ENCODE measurements at places on chromosomes 5 and 9.
A peak's percentile ranks its signal among the peaks of the same experiment; 100 is the strongest.

DNA sequence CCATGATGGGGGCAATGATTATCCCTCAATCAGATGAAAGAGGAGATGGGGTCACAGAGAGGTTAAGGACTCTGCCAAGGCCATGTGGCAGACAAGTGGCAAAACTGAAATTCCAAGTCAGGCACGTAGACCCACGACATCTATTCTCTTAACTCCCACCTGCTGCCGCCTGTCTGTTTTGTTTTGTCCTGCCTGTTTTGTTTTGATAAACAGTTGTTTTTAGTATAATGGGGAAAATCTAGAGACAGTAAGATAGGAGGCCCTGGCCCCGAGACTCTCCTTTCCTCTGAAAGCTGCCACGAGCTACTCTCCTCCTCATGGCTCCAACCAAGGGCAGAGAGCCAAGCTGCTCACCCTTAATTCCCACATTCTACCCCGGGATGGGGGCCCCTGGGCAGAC is 4.9 kb downstream of the FSTL4 start:
- DNase-seq: no peak

DNA sequence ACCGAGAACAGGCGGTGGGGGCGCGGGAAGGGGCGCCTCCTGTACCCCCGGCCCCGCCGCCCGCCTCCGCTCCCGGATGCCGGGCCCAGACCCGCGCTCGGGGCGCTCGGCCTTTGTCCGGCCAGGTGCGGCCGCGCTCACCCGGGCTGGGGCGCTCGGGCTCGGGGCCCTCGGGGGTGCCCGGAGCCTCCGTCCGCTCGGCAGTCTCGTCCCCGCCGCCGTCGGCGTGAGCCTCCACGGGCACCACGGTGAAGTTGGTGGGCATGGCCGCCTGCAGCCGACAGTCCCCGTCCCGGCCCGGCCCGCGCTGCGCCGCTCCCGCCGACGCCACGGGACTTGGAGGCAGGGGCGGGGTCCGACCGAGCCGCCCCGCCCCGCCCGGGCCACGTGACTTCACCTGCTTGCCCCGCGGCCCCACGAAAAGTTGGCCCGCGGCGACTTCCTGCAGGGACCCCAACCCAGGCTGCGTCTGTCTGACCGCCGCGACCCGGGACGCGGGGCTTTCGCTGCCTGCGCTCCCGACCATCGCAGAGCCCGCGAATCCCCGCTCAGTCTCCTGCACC is at the start of gene SLC12A7:
SLC12A7 (minus strand) TSS at position 337 of the 563 bp plus-strand sequence; CDS start at position 265, 72 bp downstream.
- DNase-seq: peak; percentile 69

DNA sequence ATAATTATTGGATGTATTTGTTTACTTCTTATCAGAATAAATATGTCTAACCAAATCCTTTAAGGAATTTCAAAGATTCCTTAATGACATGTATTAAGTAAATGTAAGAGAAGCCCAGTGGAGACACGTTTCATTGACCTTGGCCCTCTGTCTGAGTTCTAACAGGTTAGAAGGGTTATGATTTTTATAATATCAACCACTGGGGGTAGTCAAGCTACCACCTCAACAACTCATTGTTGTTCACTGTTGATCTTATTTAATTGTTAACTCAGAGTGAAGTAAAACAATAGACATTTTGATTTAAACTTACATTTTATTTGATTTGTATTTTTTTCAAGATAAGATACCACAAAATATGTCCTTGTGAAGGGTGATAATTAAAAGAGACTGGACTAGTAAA is 499.2 kb upstream of the COX7C start:
- no peak for DNase-seq

- no peak for DNase-seq
These were observed 10.9 kb downstream of the FUBP3 start for GRCh38 chr9:130590305-130590704.

GRCh38 chr9:126989847-126990842 is 75.6 kb downstream of the RALGPS1 start:
- DNase-seq: no peak

GRCh38 chr5:167851416-167851815 is 440.0 kb upstream of the WWC1 start:
- DNase-seq: no peak

- DNase-seq: no peak
These were observed 41.2 kb downstream of the RALGPS1 start for GRCh38 chr9:126955811-126956210.

GRCh38 chr5:38316544-38317224 is 58.3 kb downstream of the EGFLAM start:
- no peak for DNase-seq

DNA sequence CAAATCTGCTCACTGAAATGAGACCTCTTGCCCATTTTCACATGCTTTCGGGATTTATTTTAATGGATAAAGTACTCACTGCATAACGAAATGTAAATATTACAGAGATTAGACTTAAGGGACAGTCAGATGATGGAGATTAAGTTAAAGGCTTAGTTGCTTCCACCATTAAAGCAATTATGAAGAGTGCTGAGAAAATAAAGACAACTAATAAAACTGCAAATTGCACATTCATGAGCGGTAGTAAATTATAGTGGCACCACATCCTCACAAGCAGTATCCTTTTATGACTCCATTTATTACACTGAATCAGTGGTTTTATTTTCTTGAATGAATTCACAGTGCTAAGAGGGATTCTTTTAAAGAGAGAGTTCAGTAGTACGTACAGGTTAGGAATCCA is 76.2 kb upstream of the TMED7 start:
- DNase-seq: no peak

- DNase-seq: no peak
These were observed 32.7 kb upstream of the ALDH1B1 start for GRCh38 chr9:38359689-38360385.

GRCh38 chr9:37262410-37262809 is 142.0 kb downstream of the ZCCHC7 start:
- DNase-seq: no peak
